ENCODE measurements at places on chromosomes 12 and 14.

- DNase-seq = no peak
Observed at GRCh38 chr14:58297412-58297761, 968 bp upstream of the ARID4A start.

DNA sequence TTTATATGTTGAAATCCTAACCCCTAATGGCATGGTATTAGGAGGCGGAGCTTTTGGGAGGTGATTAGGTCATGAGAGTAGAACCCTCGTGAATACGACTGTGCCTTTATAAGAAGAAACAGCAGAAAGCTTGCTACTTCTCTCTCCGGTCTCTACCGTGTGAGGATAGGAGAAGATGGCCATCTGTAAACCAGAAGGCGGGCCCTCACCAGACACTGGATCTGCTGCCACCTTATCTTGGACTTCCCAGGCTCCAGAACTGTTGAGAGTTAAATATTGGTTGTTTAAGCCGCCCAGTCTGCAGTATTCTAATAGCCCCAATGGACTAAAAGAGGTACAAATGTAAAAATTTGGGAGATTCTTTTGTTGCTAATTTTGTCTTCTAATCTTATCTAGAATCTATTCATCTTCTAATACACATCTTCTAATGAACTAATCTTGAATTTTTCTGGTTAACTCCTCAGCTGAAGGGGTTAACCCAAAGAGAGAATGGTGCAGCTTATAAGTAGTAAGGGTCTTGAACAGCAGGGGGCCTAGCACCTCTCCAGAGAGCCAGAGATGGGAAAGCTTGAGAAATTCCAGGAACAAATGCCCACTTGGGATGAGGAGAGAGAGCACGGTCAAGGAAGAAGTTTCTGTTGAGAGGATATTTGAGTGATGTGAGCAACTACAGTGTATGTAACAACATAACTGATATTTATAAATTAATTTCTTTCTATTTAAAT is 264.0 kb upstream of the GRIP1 start:
- DNase-seq = no peak

- DNase-seq = no peak
Observed at GRCh38 chr14:95256002-95256775, 63.5 kb downstream of the CLMN start.

DNA sequence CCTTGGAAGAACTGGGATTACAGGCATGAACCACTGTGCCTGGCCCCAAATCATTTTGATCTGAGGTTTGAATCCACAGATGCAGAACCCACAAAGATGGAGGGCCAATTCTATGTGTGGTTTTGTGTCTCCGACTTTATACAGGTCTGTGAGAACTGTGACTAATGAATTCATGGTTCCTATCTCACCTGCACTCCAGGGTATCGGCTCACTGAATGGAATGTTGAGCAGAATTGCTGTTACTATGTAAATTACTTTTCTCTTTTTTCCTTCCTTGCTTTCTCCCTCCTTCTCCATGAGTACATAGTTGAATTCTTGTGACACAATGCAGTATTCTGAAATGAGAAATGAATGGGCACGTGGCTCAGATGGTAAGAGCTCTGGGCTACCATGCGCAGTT is 21.1 kb upstream of the GALNT16 start:
- DNase-seq = no peak

DNA sequence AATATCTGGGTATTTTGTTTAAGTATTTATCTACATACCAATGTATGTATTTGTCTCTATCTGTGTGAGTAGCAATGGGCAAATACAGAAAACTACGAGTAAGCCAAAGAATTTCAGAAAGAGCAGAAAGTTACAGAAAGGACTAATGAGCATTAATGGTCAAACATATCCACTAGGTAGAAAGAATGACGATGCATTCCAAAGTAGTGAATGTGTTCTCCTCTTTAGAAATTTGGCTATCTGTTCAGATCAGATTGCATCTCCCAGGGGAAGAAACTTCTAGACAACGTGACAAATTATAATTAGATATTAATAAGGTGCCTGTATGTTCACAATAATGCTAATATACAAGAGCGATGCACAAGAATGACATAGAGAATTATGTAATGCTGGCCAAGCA is 194.5 kb upstream of the GZMB start:
- no peak for DNase-seq

GRCh38 chr12:25051656-25052195 is 102.8 kb upstream of the BCAT1 start:
- peak; percentile 21 for DNase-seq

DNA sequence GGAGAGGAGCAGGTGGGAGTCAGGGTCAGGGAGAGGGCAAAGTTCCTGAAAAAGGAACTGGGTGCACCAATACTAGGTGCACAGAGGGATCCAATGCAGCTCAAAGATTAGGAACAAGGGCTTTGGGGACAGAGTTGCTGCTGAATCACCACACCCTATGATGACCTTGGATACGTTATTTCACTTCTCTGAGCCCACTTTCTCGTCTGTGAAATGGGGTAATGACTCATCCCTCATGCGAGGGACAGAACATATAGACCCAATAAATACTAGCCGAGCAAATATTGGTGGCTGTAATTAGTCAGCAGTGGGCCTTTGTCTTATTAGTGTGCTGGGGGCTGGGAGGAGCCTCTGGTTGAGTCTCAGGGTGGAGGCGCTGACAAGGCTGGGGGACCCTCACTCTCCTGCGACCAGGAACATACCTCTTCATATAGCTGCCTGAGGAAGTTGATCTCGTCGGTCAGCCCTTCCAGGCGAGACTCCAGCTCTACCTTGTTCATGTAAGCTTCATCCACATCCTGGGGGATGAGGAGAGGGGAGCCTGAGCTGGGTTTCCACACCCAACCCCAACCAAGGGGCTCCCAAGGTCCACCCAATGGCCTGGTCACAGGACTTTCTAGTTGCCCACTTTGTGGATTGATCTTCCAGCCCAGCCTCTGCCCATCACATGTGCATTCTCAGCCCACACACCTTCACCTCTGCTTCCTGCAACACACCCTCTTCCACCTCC is 4.5 kb downstream of the KRT8 start:
- no peak for DNase-seq

DNA sequence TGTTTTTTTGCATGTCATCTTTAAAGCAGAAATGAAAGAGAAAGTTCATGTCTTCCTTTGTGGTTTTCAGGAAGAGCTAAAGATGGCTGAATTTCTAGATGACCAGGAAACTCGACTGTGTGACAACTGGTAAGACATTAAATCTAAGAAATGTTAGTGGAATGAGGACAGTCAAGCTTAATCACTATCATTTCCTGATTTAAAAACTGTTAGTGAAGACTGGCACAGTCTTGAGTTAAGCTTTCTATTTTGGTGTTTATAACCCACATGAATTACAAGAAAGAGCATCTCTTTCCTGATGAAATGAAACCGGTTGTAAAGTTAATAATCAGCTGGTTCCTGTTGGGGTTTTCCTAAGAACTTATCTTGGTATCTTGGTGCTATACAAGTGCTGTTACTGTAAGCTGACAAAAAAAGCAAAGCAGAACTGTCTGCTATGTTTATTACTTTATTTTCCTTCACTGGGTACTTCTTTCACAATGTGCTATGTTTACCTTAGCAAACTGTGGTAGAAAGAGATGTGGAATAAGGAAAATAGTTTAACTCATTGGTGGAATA is 5.2 kb downstream of the TRAFD1 start:
- no peak for DNase-seq

- no peak for DNase-seq
Observed at GRCh38 chr12:31390991-31391390, 65.0 kb upstream of the SINHCAF start.

DNA sequence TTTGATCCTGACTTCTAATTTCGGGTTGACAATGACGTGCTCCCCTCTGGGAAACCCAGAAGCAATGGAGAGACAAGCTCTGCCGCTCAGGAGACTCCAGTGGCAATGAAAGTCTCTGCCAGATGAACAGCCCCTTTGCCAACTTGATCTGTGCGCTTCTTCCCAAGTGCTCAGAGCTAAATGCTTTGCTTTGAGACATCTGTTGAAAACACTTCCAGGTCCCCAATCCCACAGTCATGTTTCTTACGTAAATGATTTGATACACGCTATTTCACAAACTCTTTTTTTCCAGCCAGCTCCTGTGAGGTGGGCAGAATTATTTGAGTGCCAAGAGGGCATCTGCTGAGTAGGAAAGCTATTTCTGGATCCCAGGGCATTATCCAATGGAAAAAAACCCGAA is 147.6 kb downstream of the RIMBP2 start:
- no peak for DNase-seq

DNA sequence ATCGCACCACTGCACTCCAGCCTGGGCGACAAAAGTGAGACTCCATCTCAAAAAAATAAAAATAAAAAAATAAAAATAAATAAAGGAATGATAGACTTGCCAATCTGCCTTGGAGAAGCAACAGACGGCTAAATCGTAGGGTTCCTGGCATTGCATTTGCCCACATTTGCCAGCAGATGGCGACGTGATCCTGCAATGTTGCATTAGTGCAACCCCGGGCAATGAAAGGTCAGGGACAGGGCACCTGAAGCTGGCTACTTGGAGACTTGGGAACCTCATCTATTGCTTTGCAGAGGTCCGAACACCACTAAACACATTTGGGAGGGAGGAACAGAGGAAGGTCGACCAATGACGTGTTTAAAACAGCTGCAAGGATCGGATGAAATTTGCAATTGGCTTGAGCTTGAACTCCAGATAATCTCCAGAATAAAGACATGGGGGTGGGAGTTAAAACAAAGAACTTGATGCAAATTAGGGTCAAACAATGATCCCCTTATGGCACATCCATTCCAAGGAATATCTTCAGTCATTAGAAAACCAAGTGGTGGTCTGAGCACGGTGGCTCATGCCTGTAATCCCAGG is 34.6 kb downstream of the SPRING1 start:
- DNase-seq = peak; percentile 41

DNA sequence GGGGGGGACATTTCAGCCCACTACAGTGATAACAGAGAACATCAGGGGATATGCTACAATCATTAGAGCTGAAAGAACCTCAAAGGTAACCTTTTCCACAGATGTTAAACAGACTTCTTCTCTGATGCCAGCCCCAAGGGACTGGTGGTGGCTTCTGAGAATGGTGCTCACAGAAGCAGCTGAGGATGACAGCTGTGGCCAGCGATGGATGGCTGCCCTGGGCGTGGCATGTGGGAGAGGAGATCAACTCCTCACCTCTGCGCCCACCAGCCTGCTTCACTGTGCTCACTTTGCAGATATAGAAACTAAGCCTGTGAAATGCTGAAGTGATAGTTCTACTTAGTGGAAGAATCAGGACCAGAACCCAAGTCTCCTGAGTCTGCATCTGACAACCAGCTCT is 33.0 kb downstream of the FOXN3 start:
- DNase-seq = no peak

- no peak for DNase-seq
Observed at GRCh38 chr12:46517579-46517962, 145.0 kb upstream of the SLC38A2 start.

GRCh38 chr12:10722905-10723746 is at the start of gene YBX3:
YBX3 (minus strand) TSS chr12:10723323; CDS start chr12:10723111, 212 bp downstream.
- no peak for DNase-seq

GRCh38 chr12:48569946-48570345 is at the start of gene LALBA:
LALBA (minus strand) TSS chr12:48570046; CDS start chr12:48570020, 26 bp downstream.
- no peak for DNase-seq

- DNase-seq = no peak
Observed at GRCh38 chr14:60512126-60512525, 3.2 kb downstream of the SIX6 start.

- DNase-seq = no peak
Observed at GRCh38 chr14:102485693-102486512, 23.7 kb downstream of the ANKRD9 start.

DNA sequence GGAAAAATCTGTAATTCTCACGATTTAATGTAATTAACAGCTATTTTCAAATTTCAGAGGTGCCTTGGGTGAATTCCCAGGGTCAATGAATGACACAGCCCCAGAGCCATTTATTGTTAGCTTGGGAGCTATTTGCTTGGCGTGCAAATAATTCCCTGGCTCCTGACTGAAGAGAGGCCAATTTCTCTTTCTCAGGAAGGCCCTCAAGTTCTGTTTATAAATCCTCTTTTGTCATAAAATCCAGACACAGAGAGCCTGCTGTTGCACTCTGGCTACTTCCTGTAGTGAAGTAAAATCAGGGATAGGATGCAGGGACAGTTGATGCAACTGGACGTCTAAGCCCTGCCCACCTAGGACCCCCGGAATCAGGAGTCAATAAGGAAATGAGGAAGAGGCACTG is 154.3 kb downstream of the TMX1 start:
- DNase-seq = no peak

DNA sequence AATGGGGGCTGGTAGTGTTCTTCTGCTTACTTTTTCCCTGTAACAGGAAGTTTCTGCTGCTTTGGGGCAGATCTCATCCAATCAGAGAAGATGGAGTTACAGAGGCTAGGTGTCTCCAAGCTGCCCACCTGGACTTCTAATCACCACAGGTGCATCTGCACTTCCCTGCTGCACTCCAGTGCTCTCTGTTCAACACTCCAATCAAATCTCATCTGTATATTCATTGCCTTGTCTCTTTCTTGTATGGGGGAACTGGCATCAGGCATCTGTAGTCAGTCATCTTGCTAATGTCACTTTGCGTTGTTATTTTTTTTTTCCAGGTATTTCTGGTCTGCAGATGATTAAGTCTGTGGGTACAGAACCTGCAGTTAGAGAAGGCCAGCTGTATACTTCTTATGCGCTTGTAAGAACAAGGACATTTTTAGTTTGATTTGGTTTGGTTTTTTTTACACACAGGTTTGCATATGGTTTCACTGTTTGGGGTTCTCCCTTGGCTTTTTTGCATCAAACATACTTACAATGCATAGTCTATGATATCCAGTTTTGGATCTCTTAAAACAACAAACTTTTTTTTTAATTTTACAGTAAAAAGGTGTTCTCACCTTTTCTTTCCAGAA is 116.0 kb downstream of the METTL25 start:
- DNase-seq = no peak

GRCh38 chr12:109191621-109192250 is 75.3 kb downstream of the ACACB start:
- no peak for DNase-seq

Measured in stimulated activated CD4-positive, alpha-beta T cell treated with anti-CD3 and anti-CD28 coated beads, Interleukin-15, amount 100 ng/mL, for 1 hour (primary cell).